Activated T-cell treated with anti-CD3 and anti-CD28 coated beads, Interleukin-2, amount 50 U/mL, for 48 hours (primary cell): ENCODE measurements at places on chromosomes 12 and 14.

DNA sequence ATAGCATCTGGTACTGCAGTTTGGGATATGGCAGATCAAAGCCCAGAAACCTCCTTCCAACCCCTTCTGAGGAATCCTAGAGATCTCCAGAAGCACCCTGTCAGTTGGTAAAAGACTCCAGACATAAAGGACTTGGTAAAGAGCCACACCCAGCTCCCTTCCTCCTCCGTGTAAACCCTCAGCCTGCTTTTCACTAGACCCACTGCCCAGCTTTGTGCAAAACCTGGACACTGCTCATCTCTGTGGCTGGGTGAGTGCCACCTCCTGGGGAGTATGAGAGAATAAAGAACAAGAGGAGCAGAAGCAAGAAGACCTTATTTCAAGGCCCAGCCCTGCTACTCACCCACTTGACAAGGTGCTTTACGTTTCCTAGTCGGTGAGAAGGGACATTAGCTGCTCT is 33.0 kb downstream of the ANO2 start:
- DNase-seq = no peak

GRCh38 chr14:104023325-104024055 is 62.0 kb upstream of the ASPG start:
- no peak for DNase-seq

GRCh38 chr12:57046947-57047890 is 2.7 kb downstream of the MYO1A start:
- DNase-seq = peak; percentile 80

GRCh38 chr14:98900798-98901197 is 371.2 kb downstream of the BCL11B start:
- DNase-seq = no peak

- DNase-seq = no peak
Observed at GRCh38 chr12:109740694-109741245, 27.1 kb downstream of the FAM222A start.

DNA sequence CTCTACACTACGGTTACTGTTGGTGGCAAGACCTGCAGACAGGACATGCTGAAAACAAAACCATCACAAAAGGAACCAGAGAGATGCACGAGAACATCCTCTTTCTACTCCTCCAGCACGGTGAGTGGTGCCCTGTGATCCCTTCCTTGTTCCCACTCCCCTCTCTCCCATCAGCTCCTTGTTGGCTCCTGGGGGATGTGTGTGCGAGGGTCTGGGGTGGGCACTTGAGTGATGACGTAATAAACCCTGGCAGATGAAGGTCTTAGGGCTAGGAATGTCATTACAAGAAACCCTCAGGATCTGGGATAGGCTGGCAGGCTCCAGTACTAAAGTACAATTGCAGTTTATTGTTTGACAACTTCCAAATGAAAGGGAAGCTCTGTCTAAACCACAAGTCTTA is 261.5 kb downstream of the FOXN3 start:
- no peak for DNase-seq

DNA sequence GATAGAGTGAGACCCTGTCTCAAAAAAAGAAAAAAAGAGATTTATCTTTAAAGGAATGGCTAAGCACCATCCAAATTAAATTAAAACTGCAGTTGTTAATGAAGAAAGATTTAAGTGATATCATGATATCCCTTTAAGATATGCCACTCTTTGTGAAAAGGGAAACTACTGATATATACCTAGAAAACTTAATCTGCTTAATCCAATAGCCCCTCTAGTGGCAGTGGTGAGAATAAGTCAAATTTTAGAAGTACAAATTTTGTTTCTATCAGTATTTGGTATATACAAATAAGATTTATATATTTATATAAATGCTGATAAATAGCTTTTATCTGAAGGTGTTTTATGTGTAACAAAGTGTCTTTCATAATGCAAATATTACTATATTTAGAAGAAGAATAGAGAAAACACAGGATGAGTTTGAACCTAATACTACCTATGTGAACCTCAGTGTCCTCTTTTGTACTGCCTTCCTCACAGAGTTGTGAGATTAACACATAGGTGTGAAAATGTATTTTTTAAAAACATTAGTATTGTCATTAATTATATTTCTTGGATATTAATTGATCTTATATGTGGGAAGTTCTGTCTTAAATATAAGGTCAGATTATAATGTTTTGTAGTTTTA is 51.4 kb upstream of the GARIN2 start:
- no peak for DNase-seq

GRCh38 chr12:71440345-71440762 is 756 bp downstream of the LGR5 start:
- DNase-seq = no peak

DNA sequence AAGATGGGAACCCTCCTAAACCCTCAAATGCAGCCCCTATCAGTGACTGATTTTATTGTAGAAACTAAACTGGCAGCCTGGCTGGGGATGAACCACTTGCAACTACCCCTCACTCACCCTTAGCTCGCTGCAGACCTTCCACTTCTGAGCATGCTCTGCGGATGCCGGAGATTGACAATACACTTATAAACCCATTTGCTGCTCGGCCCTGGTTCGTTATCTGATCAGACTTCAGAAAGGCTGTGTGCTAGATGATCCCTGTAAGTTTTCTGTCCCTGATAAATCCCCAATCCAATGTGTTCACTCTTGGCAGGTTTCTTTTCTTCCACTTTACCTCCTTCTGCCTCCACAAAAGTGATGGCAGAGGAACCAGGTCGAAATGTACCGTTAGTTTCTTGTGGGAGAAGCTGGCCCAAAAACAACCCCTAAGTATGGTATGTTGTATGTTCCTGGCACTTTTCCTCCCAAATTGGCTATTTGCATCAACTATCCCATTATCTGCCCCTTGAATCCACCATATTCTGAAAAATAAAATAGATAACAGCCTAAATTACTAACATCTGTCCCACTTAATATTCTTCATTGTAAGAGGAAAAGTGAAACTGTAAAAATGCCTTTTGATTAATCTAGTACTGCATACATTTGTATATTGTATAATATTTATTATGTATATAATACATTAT is 18.8 kb downstream of the RPH3A start:
- DNase-seq = no peak

DNA sequence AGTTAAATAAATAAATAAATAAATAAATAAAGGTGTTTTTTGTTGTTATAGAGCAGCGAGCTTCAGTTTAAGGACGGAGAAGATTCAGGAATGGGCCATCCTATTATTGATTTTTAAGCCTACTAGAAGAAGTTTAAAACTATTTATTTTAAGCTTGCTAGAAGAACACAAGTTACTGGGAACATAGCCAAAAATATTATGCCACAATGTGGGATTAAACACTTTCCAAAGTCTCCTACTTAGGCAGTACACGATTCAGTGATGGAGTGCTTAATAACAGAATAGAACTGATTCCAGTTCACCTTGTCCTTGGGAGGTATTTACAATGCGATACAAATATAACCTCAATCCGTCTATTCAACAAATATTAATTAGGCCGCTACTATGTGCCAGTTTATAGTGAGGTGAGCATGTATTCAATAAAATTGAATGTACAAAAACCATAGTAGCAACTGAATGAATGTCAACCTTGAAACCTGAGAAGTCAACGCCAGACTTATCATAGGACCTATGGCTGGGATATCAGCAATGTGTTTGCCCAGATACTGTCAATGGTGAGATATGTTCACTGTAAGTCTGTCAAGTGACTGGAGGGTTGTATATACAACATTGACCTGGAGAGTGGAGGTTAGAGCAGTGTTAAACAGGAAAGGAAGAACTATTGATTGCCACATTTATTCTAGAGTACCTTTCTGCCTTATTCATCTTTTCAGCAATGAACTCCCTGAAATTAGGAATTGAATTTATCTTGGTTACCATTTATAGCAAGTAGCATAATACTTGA is 486.4 kb downstream of the TMTC2 start:
- no peak for DNase-seq

DNA sequence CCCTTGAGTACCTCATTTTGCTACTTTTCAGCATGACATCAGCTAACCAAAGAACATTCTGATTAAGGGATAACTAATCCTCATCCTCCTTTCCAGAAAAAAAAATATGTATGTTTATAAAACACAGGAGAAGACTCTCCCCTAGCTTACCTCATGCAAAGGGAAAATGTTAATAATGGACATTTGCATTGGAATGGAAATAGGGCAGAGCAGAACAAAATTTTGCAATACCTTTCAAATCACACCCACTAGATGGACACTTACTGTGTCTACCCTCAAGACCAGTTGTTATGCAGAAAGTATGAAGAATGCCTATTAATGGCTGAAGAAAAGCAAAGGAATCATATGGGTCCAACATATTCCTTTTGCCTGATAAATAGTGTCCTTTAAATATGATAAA is 8.9 kb upstream of the SLCO1A2 start:
- DNase-seq = no peak

- no peak for DNase-seq
Observed at GRCh38 chr12:69397978-69398377, 38.4 kb downstream of the YEATS4 start.

DNA sequence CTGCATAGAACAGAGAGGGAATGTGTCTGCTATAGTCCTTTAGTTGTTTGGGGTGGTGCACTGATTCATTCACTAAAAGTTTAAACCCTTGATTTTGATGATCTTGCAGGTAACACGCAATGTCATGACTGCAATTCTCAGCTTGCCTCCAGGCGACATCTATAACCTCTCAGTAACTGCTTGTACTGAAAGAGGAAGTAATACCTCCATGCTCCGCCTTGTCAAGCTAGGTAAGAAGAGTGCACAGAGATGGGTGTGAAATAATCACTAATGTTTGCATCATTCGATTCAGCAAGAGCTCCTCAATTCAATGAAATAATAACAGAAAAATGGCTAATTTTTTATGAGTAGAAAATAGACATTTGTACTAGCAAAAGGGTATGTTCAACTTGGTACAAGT is 203.7 kb downstream of the PTPRO start:
- DNase-seq = no peak

DNA sequence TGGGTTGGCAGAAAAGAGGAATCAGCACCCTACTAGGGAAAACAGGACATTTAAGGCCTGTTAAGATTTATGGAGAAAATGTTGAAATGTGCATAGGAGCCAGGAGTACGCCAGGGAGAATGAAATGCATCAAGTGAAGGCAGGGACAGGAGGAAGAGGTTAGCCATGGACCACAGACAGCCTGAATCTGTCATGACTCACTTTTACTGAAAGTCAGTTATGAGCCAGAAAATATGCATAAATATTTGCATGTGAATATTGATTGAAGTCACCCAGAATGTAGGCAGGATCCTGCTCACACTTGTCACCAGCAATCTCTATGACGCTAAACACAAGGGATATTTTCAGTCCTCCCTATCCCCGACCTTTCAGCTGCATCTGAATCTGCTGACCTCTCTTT is 25.1 kb upstream of the CDK17 start:
- peak; percentile 44 for DNase-seq

- DNase-seq = peak; percentile 59
Observed at GRCh38 chr12:48998497-48999353, 450 bp downstream of the DDN start.

DNA sequence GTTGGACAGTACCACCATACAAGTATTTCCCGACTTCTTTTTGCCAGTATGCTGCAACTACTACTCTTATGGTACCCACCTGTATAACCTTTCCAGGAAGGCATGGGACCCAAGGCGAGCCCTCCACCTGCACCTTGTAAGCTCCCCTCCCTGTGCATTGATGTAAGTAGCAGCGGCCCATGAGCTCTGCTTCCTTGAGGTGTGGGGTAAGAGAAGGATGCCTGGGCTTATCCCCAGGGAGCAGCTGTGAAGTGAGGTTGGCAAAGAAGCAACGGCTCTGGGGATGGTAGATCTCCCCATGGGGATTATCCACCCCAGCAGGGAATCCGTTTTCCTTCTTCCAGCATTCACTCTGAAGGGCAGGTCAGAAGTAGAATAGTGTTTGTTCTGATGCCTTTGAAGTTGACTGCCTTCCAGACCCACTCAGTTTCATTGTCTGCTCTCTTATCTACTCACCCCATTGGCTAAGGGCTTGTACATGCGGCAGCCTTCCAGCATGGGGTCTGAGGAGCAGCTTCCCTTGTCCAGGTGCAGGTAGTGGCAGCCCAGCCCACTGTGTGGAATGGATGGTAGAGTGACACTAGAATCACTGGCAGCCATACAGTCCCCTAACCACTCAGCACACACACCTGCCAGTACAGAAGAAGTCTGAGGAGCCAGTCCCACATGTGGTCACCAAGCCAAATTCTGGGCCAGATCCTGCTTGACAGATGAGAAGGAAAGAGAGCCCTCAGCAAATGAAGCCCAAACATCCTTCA is 3.4 kb downstream of the CIROP start:
- DNase-seq = no peak

- no peak for DNase-seq
Observed at GRCh38 chr12:128019996-128020544, 246.9 kb upstream of the TMEM132C start.

DNA sequence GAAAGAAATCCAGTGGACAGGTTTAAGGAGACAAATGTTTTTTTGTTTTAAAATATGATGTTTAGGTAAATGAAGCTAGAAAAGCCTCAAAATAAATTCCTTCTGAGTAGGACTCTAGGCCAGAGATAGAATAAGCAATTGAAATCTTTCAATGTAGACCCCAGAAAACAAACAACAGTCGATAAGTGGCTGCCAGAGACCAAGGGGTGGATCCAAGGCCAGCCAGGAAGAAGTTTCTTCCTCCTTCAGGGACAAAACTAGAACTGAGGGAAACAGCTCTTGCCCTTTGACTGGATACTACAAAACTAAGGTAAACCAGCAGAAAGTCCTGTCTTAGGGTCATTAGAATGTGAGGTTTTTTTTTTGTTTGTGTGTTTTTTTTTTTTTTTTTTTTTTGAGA is 481.6 kb downstream of the RAD51B start:
- no peak for DNase-seq

GRCh38 chr12:84986117-84986516 is 50.0 kb downstream of the TSPAN19 start:
- DNase-seq = no peak

DNA sequence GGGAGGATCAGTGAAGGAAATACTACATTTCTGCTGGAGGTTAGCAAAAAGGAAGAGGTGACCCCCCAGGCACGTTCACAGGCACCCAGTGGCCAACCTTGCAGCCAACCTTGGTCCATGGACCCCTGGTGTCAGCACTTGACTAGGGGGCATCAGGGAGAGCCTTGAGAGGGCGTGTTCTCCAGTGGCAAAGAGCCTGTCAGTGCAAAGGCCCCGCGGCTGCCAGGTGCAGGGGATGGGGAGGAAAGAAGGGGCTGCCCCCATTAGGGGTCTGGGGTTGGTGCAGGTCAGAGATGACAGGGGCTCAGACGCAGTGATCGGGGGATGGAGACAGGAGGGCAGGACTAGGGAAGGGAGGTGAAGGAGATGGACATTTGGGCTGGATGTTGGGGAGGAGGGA is 22.7 kb upstream of the ULK1 start:
- no peak for DNase-seq

DNA sequence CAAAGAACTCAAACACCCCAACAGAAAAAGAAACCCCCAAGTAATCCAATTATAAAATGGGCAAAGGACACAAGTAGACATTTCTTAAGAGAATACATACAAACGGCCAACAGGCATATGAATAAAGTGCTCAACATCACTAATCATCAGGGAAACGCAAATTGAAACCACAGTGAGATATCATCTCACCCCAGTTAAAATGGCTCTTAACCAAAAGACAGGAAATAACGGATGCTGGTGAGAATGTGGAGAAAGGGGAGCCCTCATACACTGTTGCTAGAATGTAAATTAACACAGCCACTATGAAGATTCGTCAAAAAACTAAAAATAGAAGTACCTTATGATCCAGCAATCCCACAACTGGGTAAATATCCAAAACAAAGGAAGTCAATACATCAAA is 52.4 kb downstream of the CLMN start:
- no peak for DNase-seq
